ENCODE measurements at places on chromosomes 1 and 21.

DNA sequence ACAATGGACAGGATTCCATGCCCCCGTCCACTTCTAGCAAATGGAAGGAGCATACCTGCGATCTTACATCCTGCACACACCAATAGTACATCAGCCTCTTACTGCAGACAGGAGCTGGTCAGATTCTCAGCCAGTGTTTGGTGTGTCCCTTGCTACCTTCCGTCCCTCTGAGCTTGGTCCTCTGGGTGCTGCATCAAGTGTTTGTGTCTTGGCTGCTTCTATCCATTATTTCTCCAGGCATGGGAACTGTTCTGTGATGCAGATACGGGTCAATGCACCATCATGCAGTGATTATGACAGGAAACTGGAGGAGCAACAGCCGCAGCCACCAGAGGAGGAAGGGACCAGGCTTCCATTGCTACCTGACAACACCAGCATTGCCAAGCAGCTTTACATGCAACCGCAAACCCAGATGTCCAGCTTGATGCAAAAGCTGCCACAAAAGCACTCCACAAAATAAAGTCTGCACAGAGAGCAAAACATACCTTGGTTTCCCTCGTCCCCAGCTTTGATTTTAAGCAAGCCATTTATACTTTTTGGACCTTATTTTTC is 21.9 kb upstream of the OVAAL start:
- DNase-seq = no peak

DNA sequence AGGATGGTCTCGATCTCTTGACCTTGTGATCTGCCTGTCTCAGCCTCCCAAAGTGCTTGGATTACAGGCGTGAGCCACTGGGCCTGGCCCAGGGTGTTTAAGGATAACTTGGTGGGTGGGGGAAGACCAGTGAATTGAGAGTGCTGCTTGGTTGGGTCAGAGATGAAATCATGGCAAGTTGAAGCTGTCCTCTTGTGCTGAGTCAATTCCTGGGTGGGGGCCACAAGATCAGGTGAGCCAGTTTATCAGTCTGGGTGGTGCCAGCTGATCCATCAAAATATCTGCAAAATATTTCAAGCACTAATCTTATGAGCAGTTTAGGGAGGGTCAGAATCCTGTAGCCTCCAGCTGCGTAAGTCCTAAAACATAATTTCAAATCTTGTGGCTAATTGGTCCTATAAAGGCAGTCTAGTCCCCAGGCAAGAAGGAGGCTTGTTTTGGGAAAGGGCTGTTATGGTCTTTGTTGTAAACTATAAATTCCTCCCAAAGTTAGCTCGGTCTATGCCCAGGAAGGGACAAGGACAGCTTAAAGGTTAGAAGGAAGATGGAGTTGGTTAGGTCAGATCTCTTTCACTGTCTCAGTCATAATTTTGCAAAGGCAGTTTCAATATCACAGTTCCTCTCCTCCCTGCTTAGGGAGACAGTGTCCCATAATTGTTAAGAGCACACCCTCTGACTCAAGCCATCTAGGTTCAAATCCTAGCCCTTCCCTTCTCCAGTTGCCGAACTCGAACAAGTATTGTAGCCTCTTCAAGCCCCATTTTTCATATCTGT is 66.8 kb upstream of the BACH1 start:
- DNase-seq = no peak

DNA sequence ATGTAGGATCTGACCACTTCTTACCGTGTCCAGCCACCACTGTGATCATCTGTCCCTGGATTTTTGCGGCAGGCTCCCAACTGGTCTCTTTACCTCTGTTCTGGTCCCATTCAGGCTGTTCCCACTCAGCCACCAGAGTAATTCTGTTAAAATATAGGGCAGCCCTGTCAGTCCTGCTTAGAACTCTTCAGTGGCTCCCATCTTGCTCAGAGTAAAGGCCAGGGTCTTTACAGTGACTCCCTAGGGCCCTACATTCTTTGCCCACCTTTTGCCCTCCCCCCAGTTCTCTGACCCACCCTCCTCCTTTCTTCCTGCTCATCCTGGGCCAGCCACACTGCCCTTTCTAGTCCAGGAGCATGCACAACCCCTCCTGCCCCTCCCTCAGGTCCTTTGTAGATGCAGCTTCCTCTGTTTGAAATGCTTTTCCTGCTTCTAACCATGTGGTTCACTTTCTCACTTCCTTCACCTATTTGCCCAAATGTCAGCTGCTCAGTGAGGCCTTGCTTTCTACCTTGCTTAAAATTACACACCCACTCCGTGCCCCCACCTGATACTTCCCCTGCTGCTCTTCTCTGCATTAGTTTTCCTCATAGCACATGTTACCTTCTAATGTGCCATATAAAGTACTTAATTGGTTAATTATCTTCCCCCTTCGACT is 7.8 kb downstream of the UBIAD1 start:
- no peak for DNase-seq

DNA sequence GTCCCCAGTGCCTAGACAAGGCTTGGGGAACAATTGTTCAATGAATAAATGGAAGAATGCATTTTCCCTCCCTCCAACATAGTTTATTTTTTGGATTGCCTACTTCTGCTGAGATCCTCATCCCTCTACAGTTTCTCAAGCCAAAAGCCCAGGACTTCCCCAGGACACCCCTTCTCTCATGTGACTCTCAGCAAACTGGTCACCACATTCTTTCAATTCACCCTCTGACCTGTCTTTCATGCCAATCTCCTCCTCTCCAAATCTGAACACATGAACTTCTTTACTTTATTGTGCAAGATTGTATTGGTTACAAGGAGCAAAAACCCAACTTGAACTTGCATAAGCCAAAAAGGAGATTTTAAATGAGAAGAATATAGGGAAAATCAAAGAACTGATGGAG is 103.2 kb upstream of the JUN start:
- no peak for DNase-seq

- no peak for DNase-seq
Measured at GRCh38 chr1:232471250-232471649, 158.7 kb downstream of the SIPA1L2 start.

Measured in T-helper 9 cell (primary cell).